Suppressor macrophage (primary cell): ENCODE measurements at places on chromosomes 2 and 18.

DNA sequence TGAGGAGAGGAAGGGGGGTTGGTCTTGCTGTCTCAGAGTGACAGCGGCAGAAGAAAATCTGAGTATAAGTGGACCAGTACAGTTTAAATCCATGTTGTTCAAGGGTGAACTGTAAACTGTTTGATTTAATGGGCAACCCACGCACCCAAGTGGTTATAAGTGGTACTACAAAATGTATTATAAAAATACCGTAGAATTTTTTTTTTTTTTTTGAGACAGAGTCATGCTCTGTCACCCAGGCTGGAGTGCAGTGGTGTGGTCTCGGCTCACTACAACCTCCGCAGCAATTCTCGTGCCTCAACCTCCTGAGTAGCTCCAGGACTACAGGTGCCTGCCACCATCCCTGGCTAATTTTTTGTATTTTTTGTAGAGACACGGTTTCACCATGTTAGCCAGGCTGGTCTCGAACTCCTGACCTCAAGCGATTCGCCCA is 2.1 kb upstream of the CHCHD5 start:
- peak; percentile 75 for DNase-seq

- no peak for DNase-seq
Observed at GRCh38 chr2:100248044-100248330, 74.3 kb downstream of the LONRF2 start.

DNA sequence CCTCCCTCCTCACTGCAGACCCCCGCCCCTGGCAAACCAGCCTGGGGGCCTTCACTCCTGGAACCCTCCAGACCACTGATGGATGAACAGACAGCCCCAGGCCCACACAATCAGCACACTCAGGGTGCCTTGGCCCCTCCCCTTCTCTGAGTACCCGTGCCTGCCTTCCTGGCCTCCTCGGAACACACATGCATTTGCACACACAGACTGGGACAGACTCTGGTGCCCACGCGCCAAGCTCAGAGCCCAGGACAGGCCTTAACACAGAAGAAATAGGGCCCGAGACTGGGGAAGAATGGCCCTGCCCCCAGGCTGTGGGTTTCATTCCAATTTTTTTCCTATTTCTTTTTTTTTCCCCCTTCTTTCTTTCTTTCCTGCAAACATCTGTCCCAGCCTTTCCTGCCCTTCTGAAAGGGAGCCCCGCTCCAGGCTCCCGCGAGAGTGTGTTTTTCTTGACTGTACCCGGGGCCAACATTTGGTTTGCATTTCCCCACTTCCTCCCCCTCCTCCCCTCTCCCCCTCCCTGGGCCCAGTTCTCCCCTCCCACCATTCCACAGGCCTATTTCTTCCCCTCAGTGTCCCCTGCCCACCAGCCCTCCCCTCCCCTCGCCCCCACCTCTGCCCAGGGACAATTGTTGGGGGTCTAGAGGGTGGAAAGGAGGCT is 618 bp upstream of the TNS1 start:
- DNase-seq = no peak

- DNase-seq = no peak
Observed at GRCh38 chr2:212032032-212032431, 506.6 kb downstream of the ERBB4 start.

DNA sequence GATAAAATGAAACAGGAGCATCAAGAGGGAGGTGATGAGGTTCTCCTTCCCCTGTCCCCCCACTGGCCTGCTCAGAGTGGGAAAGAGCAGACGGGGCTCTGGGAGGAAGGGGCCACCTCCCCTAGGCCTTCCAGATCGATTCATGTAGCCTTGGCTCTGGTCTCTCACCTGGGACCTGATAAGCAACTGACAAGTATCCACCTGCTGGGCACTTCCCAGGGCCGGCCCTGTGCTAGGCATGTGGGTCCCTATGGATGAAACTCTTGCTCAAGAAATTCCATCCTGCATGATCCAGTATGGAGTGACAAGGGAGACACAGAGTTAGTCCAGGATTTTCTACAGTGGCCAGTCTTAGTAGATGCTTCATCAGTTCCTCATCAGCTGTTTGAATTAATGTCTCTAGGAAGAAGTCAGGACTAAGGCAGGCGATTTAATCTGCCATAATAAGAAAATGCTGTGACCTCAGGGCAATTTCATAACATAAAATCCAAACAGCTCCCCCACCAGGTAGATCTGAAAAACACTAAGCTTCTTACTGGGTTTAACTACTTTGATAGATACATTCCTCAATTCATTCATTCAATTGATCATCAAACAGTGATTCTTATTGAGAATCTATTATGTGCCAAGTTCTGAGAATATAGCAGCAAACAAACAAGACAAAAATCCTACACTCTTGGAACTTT is 44.7 kb upstream of the ZFP36L2 start:
- no peak for DNase-seq

DNA sequence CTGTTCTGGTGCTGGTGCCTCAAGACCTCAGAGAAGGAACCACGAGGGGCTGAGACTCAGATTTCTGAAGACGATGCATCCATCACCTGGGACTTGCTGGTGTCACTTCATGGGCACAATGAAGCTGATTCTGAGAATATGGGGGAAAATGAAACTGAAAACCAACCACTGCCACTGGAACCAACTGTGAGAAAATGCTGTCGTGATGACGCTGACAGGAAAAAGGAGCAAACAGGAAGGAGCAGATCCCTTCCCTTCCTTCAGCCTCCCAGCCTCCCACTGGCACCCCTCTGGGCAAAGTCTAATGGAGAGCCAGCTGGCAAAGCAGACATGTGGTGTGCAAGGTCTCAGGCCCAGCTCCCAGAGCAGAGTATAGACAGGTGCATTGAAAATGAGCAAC is 109.7 kb downstream of the FOXI3 start:
- no peak for DNase-seq

DNA sequence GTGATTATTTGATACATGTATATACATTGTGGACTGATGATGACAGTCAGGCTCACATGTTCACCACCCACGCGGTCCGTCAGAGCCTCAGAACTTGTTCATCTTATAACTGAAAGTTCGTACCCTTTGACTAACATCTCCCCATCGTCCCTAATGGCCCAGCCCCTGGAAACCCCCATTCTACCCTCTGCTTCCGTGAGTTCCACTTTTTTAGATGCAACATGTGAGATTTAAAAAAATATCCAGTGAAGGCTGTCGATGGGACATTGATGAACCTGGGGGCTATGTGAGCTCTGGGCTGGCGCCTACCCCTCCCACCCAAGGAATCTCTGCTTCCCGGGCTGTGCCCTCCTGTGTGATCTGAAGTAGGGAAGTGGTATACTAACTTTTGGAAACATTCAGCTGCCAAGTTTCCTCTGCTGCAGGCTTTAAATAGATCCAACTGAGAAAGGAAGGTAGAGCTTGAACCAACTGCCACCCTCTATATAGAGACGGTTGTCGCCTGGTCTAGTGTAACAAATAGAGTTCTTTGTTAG is 163.8 kb downstream of the FAM210A start:
- DNase-seq = peak; percentile 93

DNA sequence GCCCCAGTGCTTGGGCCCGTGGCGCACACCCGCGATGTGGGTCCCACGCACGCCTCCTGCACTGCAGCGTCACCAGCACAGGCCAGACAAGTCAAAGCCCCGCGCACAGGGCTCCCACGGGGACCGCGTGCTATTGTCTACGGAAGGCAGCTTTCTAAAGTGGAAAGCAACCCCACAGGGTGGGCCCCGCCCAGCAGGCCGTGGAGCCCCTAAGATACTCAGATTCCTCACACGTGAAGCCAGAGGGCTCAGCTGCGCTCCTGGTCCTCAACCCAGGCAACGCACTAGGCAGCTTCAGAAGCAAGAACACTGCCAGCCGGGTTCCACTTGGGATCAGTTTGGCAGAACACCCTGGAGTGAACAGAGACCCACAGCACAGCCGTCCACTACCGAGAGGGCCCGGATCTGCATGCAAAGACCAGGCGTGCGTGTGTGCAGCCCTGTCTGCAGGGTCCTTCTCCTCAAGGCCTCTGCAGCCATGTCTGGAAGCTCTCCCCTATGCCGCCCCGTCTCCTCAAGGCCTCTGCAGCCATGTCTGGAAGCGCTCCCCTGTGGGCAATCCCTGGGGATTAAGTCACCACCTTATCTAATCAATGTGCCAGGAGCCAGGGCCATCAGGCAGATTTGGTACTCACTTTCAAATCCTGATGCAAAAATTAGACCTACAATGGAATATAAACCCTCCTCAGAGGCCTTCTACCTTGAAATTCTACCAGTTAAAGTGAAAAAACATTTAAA is 231.3 kb downstream of the HDAC4 start:
- no peak for DNase-seq

DNA sequence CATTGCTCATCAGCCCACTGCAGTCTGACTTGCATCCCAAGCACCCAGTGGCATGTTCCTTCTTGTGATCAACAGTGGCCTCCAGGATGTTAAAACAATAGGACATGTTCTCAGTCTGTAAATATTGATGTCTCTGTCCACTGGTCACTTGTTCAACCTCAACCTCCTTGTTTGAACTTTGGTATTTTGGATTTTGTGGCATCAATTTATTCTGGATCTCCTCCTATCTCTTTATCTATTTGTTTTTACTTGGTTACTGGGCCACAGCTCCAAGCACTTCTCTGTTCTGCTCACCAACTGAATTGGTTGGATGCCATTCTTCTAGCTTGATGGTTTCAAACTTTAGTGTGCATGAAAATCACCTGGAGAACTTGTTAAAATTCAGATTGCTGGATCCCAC is 1414.8 kb upstream of the CELF4 start:
- DNase-seq = no peak

- no peak for DNase-seq
Observed at GRCh38 chr18:6543330-6543908, 128.7 kb upstream of the L3MBTL4 start.

DNA sequence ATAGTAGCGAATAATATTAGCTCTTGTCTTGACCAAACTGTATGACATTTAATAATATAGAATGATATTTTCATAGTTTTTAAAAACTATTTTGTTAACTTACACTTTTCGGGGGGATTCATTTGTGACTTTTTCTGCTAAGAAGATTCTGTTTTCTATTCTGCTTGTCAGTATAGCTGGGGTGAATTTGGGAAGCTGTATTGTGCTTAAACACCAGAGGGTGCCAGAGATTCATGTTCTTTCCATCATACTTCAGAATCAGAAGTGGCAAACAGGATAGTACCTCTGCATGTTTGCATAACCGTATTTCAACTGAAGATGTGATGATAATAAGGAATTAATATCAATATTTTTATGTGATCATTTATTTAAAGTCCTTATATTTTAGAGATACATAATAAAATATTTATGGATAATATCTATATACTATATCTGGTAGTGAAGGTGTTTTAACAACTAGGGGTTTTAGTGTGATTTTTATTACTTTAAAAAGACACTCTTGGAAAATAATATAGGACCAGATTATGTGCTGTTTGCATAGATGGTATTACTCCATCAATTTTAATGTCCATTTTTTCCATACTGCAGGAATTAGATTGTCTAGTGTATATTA is 81.0 kb downstream of the TAF4B start:
- DNase-seq = peak; percentile 34

DNA sequence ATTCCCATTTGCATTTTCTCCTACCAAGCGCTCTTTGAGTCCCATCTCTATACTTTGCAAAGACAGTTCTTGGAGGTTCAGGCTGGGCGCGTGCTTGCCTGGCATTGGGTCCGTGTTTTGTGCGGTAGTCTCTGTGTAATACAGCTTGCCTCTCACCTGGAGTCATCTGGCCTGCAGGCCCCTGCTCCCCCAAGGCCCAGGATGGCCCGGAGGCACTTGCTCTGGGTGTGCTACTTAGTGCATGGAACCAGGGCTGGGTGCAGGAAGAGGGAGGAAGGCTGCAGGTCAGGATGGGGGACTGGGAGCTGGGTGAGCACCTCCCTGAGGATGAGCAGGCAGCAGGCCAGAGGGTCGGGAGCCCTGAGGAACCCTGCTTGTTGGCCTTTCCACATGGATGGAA is 220.9 kb downstream of the LDLRAD4 start:
- no peak for DNase-seq

DNA sequence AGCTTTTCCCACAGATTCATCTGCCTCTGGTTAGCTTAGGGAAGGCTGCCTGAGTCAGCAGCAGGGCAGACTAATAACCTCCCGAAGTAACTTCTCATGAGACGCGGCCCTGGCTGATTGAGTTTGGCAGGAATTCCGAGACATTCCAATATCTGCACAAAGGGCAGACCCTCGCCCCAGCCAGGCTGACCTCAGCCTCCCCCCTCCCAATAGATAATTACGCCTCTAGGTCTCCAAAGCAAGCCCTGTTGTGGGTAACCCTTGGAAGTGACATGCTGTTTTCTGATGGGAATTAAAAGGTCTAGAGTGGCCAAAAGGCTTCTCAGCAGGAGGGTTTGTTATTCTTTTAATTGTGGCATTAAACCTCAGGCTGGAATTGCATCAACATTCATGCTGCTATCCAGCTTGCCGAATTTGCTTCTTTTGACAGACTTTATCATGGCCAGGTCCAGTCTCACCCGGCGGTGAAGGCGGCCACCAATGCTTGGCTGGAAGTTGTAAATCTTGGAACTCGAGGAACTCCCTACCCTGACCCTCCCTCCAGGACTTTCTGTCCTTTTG is 98.0 kb upstream of the SLC14A2 start:
- no peak for DNase-seq

DNA sequence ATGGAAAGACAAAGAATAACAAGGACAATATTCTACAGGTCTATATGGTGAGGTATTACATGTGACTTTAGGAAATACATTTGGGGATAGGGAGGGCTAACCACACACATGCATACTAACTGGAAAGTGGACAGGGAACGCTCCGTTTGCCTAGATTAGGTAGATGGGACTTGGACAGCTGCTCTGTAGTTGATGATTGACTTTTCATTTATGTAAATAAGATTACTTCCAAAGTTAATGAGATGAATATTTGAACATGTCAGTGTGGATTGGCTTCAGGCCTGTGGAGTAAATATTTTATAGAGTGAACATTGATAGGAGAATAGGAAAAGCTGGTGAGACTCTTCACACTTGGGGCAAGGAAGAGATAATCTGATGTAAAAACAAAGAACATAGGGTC is 142.0 kb downstream of the NCK2 start:
- no peak for DNase-seq

DNA sequence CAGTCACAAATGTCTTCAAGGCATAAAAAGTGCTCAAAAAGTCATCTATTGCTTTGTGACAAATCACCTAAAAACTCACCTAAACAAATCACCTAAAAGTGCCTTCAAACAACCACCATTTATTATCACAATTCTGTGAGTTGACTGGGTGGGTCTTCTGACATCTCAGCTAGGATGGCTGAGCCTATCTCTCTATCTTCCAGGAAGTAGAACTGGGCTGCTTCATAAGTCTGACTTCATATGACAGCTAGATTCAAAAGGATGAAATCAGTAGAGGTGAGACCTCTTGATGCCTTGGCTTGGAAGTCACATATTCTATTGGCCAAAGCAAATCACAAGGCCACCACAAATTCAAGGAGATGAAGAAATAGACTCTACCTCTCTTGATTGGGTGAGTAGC is 199.2 kb upstream of the SLC39A10 start:
- DNase-seq = no peak
